ENCODE measurements at places on chromosomes 12 and 14.

GRCh38 chr12:123608182-123608581 is 6.3 kb downstream of the DDX55 start:
- no peak for DNase-seq

GRCh38 chr12:48787791-48788523 is 932 bp downstream of the ADCY6 start:
- no peak for DNase-seq

GRCh38 chr12:108337235-108338223 is 1.6 kb downstream of the CMKLR1 start:
- no peak for DNase-seq

GRCh38 chr12:31765931-31766330 is 37.1 kb upstream of the AMN1 start:
- DNase-seq: no peak

DNA sequence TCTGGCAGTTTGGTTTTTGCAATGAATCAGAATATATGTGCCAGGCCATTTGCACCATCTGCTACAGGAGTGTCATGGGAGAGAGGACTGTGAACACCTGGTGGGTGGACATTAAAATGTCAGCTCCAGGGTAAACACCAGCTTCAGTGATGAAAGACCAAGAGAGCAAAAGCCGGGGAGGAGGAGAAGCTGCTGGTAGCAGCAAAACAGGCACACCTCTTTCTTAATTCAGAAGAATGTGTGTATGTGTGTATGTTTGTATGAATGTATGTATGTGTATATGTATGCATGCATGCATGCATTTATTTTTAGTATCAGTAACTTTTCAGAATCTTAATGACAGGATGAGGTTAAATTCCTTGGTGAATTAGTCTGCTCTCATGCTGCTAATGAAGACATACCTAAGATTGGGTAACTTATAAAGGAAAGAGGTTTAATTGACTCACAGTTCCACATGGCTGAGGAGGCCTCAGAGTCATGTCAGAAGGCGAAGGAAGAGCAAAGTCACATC is 357.4 kb upstream of the PRICKLE1 start:
- DNase-seq: no peak

DNA sequence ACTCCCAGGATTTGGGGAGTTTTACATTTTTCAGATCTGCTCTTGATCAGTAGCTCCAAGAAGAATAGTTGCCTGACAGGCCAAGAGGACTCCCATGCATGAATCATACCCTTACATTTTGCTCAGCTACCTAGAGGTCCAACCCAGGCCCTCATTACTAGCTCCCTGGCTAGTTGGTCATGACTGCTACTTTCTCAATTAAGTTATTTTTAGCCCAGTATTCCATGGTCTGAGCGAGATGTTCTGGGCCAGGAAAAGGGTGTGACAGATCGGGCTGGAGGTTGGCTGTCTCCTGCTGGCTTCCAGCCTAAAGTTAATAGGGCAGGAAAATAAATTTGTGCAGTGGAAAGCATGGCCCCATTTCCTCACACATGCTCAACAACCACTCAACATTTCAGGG is 379.2 kb downstream of the GRIN2B start:
- DNase-seq: no peak

GRCh38 chr12:101855364-101855884 is 22.0 kb upstream of the DRAM1 start:
- DNase-seq: no peak

DNA sequence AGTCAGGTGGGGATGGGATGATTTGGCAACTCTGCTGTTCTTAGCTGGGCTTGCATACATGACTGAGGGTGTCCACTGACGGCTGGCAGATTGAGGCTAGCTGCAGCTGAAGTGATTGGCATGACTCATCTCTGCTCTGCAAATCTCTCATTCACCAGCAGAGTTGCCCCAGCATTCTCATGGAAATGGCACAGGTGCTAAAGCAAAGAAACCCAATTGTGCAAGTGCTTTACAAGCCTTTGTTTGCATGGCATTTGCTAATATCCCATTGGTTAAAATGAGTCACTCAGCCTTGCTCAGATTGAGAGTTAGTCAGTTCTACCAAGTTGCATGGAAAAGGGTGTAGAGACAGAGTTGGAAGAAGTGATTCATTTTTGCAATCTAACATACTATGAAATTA is 389.7 kb upstream of the FAR2 start:
- DNase-seq: no peak

DNA sequence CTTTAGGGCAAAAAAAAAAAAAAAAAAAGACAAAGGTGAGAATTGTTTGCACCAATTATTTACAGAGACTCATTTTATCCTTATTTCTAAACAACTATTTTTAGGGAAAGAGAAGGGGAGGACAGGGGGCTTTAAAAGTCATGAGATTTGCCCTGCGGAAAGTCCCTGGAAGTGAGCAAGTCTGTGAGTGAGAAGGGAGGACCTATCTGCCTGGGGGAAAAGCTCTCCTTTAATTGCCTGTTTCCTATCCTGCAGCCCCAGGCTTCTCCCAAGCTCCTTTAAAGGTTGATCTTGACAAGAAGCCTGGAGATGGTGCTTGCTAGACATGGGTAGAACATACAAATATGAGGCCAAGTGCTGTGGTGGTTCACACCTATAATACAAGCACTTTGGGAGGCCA is 8.3 kb upstream of the CHST11 start:
- DNase-seq: no peak

DNA sequence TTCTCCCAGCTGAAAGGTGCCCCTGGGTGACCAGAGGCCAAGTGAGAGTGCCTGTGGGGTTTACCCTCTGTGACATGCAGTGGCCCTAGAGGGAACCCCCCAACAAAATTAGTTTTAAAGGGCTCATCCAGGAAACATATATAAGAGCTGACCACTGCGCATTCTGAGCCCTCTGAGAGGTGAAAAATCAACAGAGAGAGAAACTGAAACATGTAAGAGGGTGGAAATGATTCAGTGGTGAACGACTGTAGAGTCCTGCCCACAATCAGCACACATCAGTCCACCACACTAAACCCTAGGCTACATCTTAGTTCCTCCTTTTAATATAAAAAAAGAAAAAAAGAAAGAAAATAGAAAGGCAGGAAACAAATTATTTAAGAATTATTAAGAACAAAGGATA is 21.0 kb upstream of the ACSM4 start:
- DNase-seq: no peak

DNA sequence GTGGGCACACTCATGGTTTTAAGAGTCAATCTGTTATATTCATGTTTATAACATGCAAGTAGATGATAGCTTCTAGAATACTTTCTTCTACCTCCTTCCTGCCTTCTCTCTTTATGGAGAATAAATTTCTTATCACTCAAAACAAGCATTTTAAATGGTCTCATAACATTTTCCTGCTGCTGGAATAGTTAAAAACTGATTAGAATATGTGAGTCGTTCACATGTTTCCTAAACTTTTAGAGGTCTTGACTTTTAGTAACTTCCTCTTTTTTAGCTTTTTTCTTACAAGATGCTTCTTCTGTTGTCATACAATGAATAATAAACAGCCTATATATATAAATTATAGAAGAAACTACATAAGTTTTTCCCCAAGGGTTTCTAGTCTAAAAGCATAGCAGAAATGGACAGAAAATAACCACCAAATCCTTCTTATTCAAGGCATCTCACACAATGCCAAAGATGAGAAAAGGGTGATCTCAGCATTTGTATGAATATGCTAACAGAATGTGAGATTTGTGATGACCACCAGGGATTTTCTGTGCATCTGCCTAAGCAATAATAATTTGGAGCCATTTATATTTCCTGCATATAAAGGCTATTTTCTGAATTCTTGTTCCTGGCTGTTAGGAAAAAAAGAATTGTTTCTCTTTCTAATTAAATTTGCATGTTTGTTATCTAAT is 127.8 kb downstream of the DAAM1 start:
- DNase-seq: no peak

- DNase-seq: no peak
Measured at GRCh38 chr14:20907214-20907613, 16.0 kb downstream of the RNASE3 start.

- no peak for DNase-seq
Measured at GRCh38 chr14:92400579-92401444, 77.8 kb downstream of the SLC24A4 start.

GRCh38 chr12:65962921-65963861 is 138.9 kb downstream of the HMGA2 start:
- no peak for DNase-seq

GRCh38 chr14:68306265-68306933 is 486.5 kb downstream of the ZFP36L1 start:
- no peak for DNase-seq

Data from T-helper 17 cell (primary cell).